Activated T-helper 1 cell treated with Interleukin-2 at 50 U/mL for 16 hours (primary cell): ENCODE measurements at places on chromosomes 12 and 14.

DNA sequence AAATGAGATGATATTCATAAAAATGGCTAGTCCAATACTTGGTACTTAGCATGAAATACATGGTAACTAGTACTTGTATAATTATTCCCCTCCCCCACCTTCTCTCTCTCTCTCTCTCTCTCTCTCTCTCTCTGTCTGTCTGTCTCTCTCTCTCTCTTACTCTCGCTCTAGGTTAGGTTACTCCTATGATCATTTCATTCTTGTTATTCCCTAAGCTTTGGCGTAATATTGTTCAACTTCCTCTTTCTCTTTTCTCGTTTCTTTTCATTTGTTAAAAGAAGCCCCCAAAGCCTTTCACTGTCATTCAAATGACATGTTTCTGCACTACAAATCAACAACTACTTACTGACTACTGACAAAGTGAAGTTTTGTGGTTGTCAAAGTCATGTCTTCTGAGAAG, 89.8 kb downstream of the GRIP1 start:
- DNase-seq: no peak

DNA sequence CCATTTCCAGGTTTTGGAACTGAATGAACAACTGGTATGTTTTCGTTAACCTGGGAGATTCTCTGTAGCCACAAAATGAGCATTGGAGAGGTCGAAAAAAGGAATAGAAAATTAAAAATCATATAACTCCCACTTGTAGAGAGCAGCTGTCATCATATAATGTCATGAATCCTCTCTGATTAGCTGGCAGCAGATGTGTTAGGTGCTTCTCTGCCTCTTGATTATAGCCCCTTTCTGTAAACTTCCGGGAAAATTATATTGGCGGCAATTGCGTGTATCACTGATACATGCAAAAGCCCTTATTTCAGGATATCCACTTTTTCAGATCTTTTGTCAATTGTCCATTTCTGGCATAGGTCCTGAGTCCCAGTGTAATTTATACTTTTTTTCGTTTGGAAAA, 31.7 kb downstream of the FGD4 start:
- DNase-seq: no peak

GRCh38 chr12:6226002-6226678, 25.9 kb downstream of the CD9 start:
- DNase-seq: no peak

- no peak for DNase-seq
Measured at GRCh38 chr12:124365726-124366430, 71.0 kb downstream of the RFLNA start.

DNA sequence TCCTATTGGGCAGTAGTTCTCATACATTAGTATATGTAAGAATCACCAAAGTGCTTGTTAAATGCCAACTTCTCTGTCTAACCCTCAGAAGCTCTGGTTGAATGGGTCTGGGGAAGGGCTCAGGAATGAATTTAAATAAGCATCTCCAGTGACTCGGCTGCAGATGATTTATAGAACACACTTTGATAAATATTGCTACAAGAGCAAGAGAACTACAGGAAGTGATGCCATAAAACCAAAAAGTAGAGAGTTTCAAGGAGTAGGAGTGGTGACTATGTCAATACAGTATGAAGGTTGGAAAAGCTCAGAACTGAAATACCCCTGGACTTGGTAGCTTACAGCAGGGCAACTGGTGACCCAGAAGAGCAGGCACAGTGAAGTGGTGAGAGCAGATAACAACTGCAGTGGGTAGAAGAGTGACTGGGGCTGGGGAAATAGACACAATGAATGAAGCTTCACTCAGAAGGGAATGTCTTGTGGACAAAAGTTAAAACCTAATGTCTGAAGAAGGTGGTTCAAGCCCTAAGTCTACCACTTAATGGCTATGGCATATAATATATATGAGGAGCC, 8.0 kb upstream of the PLEKHA5 start:
- no peak for DNase-seq

GRCh38 chr14:68592948-68593556, 199.8 kb downstream of the ZFP36L1 start:
- DNase-seq: no peak

- DNase-seq: no peak
Measured at GRCh38 chr12:113860059-113860820, 105.9 kb downstream of the RBM19 start.

GRCh38 chr14:83918546-83918945, 1611.4 kb upstream of the FLRT2 start:
- DNase-seq: no peak

DNA sequence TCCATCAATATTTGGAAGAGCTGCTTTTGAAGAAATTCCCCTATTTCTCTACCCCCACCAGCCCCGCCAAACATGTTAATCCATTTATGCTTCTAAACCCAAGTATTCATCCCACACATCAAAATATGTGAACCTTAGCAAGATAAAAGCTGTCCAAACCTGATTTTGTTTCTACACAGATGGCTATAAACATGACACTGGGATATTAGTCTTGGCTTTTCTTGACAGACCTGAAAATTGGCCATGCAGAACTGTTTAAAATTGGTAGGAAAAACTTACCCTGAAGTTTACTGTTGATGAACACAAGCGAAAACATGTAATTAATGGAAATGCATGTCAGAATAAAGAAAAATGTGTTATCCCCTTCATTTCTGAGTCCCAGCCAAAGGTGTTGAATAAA, 370.0 kb downstream of the EGLN3 start:
- DNase-seq: no peak
